Dermis blood vessel endothelial cell (primary cell): ENCODE measurements at places on chromosomes 1 and 21. TPM values are rescaled to one million over a fixed set of nuclear protein-coding genes. Genes with fewer than 3 reads are reported as not detected.

Gene CELSR2
- 1.4 and 1.8 TPM in 2 replicates for total RNA-seq

GRCh38 chr1:25645637-25646400 is 29.2 kb downstream of the MAN1C1 start:
- DNase-seq = no peak

GRCh38 chr1:198201956-198202784 is 45.4 kb downstream of the NEK7 start:
- no peak for DNase-seq

- DNase-seq = peak; percentile 96
Measured at GRCh38 chr1:15949453-15950245, 26.3 kb downstream of the ZBTB17 start.

Gene AADACL4
- not detected in 2 replicates for total RNA-seq

Gene SPATC1L
- total RNA-seq = 6.1 and 9.4 TPM in 2 replicates

DNA sequence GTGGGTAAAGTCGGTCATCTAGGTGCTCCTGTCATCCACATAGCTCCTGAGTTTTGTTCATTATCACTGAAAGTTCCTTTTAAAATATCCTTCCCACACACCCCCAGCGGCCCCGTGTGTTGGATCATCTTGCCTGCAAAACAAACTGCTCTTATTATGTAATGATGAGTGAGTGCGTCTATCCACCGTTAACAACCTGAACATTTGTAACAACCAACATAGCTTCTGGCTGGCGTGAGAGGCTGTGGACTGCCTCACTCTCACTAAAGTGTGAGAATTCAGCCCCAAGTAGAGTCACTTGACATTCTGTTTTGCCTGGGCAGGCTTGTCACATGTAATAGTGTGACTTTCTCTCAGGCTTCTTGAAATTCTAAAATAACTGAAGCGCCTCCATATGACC is 14.5 kb upstream of the KCNA2 start:
- no peak for DNase-seq

- no peak for DNase-seq
Measured at GRCh38 chr1:47181095-47181954, 8.5 kb downstream of the PDZK1IP1 start.

Gene NUDT4B
- total RNA-seq = 26.9 and 28.2 TPM in 2 replicates

Gene OBSCN
- 4.4 and 9.5 TPM in 2 replicates for total RNA-seq

Gene VWA1
- 12.7 and 45.3 TPM in 2 replicates for total RNA-seq
